ENCODE measurements at places on chromosomes 6 and 20. TPM values are rescaled to one million over a fixed set of nuclear protein-coding genes. Genes with fewer than 3 reads are reported as not detected.

The TCP11 gene
- 0.73 TPM for total RNA-seq

- DNase-seq, result no peak
Observed at GRCh38 chr20:2545594-2545993, 9.2 kb downstream of the TMC2 start.

DNA sequence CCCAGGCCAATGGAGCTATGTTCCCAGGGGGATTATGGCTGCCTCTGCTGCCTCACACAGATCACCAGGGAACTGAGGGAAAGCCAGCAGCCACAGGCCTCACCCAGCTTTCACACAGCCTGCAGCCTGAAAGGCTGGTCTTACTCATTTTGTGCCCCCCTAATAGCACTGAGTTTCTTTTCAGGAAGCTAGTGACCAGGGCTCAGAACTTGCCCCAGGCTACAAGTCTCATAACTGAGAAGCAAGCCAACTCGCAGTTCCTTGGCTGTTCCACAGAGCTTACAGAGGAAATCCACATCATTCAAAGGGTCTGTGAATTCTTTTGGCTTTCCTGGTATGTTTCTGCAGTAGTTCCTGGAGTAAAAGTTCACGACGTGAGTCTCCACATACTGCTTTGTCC, 524.8 kb upstream of the GJE1 start:
- no peak for DNase-seq

The NKAIN2 gene
- not detected for total RNA-seq

- DNase-seq, result no peak
Observed at GRCh38 chr6:43461936-43462335, 6.6 kb upstream of the DLK2 start.

DNA sequence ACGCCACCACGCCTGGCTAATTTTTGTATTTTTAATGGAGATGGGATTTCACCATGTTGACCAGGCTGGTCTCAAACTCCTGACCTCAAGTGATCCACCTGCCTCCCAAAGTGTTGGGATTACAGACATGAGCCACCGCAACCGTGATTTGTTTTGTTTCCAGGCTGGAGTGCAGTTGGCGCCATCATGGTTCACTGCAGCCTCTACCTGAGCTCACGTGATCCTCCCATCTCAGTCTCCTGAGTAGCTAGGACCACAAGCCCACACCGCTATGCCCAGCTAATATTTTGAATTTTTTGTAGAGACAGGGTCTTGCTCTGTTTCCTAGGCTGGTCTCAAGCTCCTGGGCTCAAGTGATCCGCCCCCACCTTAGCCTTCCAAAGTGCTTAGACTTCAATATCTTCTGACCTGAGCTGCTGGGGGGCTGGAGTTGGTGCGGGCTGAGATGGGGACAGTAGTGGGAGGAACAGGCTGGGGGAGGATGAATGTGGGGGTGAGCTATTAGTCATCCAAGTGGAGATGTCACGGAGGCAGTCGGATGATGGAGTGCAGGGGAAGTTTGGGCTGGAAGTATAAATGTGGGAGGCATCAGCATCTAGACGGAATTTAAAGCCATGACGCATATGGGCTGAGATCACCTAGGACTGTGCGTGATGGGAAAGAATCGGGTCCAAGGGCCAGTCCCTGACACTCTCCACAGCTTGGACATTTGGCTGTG, 23.1 kb upstream of the ZMYND8 start:
- no peak for DNase-seq

GRCh38 chr6:167214206-167214605, 56.4 kb upstream of the GPR31 start:
- no peak for DNase-seq

- DNase-seq, result no peak
Observed at GRCh38 chr20:58169450-58169849, 59.0 kb downstream of the ANKRD60 start.

- no peak for DNase-seq
Observed at GRCh38 chr6:155319902-155320301, 5.6 kb upstream of the TFB1M start.

DNA sequence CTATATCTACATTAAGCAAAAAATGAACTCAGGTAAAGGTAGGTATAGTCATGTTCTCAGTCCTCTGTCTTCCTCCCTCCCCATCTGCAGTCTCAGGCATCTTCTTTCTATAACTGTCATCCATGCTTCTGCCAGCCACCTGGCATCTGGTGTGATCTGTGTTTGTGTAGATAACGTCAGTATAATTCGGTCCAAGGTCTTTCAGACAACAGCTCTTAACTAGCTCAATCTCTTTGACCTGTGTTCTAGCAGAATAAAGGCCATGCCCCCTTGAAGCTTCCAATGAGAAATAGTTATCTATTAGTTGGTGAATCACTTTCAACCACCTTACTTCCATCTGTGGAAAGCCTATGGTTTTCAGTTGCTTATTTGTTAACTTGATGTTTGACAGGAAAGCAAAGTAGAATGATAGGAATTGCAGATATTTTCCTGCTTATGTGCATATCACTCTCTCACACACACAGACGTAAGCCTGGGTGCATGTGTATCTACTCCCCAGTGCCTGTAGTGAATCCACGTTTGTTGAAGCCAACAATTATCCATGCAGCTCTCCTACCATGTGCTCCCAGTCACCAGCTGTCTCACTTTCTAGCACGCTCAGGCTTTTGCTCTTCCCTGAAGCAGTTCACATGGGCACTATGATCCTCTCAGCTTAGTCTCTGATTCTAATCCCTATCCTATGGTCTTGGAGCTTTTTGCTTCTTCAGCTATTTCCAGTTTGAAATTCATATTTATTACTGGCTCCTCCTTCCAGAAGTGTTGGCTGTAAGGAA, 433.7 kb upstream of the MANEA start:
- no peak for DNase-seq

- peak; percentile 84 for DNase-seq
Observed at GRCh38 chr6:29976588-29977424, 34.5 kb downstream of the HLA-A start.

The MYBL2 gene
- total RNA-seq, result 25.1 TPM

DNA sequence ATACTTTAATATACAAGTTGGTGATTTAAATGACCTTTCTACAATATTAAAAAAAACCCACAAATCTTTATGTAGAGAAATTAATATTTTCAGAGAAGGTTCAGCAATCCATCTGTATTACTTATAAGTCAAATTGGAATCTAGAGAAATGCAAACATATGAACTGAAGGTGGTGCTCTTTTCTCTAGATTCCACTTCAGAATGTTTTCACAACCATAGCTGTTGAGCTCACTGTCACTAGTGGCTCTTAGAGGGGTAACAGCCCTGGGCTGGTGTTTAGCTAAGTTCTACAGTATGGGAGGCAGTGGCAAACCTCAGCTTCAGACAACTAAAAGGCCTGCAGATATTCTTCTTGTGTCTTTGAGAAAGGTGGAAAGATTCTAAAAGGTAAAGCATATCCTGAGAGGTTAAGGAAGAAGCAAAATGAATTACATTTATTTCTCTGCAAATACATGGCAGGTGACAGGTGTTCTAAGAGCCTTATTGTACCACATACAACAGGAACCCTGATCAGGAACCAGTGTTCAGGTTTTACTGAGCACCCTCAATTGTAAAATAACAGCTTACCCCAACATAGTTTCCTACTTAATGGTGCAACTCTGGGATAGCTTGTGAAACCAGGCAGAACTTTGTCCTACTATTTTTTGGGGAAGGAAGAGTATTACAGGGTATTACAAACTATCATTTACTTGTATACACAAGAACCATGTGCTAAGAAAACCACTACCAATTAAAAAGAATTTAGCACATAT, 56.6 kb upstream of the SAMHD1 start:
- DNase-seq, result peak; percentile 55

- no peak for DNase-seq
Observed at GRCh38 chr6:108596956-108597355, 36.2 kb downstream of the FOXO3 start.

DNA sequence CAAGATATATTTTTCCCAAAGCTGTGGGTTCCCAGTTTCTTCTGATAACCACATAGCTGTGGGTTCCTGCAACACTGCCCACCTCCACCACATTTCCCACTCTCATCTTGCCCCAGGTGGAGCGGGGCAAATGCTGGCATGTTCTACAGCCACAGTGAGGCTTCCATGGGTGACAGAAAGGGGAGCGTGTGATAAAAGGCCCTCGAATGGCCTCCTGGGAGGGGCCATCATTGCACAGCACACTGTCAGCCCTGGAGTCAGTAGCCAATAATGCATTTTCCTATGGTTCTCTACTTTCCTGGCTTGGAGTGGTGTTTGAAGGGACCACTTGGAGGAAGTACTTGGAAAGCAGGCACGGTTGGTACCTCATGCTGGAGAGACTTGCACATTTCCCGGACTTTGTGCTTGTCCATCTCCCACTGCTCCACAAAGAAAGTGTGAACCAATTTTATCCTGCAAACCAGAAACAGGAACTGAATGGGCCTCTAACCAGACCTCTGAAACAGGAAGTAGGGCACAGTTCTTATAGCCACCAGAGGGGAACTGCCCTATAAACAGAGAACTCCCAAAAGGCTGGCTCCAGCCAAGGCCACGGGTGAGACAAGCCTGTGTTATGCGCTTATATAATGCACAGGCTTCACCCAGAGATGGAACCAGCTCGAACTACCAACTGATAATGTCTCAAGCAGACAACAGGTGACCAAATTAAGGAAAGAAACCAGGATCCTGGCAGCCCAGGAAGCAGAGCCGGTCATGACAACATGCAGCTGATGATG, 8.6 kb downstream of the MAP3K5 start:
- DNase-seq, result no peak

DNA sequence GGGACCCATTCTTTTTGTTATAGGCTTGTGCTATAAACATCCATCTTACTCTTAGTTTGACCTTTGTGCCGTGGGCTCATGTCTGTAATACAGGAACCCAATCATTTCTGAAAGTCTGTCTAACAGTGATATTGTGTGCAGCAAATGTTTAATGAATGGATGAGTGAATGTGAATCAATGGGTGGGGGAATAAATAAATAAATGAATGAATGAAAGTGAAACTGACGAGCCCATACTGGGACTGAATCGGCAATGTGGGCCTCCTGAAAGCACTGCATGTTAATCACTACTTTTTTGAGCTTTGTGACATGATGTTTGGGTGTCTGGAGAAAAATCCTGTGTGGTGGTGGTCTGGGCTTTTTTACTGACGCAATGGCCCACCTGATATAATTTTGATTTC, 175.0 kb downstream of the GMPR start:
- DNase-seq, result no peak

GRCh38 chr6:136113736-136114173, 136.4 kb downstream of the MTFR2 start:
- DNase-seq, result no peak

The SOX4 gene
- total RNA-seq, result 1.2 TPM

The DNAH8 gene
- total RNA-seq, result not detected

The SCAND1 gene
- total RNA-seq, result 16.9 TPM

GRCh38 chr6:145963216-145964068, 716 bp downstream of the SHPRH start:
- DNase-seq, result peak; percentile 46

The MCM3 gene
- 32.7 TPM for total RNA-seq

DNA sequence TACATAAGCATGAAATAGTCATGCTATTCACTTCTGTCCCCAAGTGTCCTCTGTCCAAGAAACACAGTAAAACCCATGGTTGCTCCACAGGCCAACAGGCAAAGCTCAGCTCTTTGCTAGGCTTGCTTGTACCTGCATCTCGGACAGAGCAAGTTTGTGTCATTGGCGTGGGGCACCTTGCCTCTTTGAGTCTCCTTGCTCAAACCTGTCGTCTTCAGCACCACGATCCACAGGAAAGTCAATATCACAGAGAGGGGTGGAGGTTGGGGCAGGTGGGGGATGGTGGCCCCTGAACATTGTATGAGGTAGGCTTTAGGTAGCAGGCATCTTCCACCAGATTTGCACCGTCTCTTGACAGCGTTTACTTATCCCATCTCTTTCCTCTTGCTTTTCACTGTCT, 4.1 kb upstream of the TMEM14B start:
- no peak for DNase-seq

The LRRC73 gene
- total RNA-seq, result not detected

DNA sequence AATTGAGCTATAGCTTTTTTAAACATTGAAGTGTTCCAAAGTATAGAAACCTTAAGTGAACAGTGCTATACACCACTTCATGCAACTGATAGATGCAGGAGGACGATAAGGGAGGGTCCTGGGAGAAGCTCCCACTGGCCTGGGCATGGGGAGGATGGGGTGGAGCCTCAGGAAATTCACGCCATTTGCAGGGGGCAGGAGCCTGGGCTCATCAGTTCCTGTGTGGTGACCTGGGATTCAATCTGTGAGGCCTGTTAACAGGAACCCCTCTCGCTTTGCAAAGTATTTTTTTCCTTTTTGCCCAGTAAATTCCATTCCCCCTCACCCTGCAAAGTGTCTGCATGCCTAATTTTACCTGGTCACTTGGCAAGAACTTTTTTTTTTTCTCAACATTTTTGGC, 11.0 kb upstream of the ASCC3 start:
- DNase-seq, result no peak

- no peak for DNase-seq
Observed at GRCh38 chr6:159801935-159802334, 1.9 kb downstream of the PNLDC1 start.

The HLA-DQB1 gene
- total RNA-seq, result 16.8 TPM

- DNase-seq, result no peak
Observed at GRCh38 chr20:873875-874607, 40.5 kb downstream of the FAM110A start.

DNA sequence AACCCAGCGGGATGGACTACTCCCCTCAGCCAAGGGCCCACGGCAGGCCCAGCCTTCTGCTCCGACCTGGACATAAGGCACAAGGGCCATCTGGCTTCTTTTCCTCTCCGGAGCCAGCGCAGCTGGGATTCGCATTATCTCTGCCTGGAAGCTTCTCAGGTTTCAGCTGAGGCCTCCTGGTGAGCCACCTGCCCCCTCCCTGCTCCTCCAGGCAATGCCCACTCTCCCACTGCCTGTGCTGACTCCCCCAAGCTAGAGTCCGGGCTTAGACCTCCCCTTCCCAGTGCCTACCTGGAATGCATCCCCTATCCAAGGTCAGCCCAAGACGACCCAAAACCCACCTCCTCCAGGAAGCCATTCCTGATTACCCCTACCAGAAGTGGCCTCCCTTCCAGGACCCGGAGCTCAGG, 60.7 kb downstream of the EZR start:
- peak; percentile 62 for DNase-seq

- no peak for DNase-seq
Observed at GRCh38 chr6:125258651-125259353, 43.0 kb downstream of the HDDC2 start.

DNA sequence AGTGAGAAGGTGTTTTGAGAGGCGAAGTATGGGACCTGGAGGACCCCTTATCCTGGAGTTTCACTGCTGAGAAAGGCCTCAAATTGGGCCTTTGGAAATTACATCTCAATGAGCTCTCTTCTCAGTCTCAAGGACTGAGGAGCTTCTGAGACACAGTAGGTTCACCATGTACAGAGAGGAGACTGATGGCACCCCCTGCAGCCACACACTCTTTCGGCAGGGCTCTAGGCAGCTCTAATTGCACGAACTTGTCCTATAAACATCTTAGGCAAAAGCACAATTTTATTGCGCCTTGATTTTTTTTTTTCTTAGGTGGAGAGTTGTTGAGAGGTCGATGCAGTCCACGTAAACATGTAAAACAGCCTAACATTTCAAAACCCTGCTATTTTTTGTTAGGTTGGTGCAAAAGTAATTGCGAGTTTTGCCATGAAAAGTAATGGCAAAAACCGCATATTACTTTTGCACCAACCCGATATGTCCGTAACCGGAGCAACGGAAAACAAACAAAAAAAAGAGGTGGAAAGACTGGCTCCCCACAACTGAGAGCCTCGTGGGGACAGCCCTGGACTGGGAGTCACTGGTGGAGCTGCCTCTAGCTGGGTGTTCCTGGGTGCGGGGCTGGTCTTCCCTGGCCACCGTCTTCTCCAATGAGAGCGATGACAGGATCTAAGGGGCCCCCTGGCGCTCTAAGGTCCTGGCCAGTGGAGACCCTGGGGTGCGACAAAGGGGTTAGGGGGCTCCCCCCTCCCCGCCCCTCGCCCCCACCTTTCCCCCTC, 84.0 kb upstream of the EYA2 start:
- peak; percentile 39 for DNase-seq

Measured in stomach (tissue), 19 donors.